ENCODE measurements at places on chromosomes 1 and 21.

DNA sequence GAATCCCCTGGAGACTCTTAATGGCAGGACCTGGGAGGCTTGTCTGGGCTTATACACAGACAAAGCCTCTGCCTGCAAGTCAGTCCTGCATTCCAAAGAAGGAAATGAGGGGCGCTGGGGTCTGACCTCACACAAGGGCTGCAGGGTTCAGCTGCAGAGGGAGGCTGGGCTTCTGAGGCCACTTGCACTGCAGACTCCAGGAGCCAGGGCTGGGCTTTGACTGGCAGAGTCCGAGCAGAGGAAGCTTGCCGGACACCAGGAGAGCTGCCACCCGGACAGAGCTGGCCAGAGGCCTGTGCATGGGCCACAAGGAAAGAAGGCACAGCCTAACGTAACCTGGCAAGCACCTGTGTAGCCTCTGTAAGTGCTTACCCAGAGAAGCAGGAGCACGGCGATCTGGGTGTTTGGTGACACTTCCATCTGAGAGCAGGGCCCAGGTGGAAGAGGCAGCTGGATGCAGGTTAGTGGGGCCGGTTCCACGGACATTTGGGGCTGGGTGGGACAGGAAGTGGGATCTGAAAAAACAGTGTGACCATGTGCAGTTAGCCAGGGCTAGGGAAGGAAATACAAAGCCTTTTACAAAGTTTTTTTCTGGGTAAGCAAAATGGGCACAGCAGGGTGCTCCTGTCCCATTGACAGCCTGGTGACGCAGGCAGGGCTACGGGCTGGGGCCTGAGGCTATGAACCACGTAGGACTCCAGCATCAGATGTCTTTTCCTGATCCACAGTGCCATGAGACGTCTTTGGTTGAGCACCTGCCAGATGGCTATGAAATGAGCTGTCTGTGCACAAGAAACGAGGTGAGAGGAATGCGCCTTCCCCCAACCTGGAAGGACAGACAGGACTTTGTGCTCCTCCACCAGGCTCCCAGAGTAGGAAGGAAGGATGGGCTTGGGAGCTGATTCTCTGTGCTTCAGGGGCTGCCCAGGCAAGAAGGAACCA is 37.3 kb upstream of the LBR start:
- no peak for DNase-seq

DNA sequence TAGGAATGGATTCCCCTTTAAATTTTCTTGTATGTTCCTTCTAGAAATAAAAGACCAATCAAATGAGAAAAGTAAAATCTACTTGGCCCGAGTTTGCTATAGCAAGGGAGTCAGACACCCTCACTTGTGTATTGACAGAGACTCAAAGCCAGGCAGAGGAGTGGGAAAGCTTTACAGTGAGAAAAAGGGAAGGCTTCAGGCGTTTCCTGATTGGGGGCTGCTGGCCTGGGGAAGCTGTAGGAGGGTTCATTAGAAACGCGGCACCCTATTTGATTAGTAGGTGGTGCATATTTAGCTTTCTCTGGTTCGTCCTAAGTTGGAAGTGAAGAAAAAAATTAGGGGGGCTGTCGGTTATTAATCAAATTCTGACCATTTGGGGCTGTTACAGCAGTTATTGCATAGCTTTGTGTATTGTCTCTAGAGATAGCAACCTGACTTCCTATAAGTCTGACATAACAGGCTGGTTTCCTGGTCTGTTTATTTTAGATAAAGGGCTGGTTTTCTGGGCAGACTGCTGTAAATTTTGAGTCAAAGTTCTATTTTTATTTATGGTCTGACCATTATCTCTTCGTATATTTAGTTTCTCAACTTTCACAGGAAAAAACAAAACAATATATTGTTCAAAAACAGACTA is 10.0 kb downstream of the SLC25A24 start:
- no peak for DNase-seq

DNA sequence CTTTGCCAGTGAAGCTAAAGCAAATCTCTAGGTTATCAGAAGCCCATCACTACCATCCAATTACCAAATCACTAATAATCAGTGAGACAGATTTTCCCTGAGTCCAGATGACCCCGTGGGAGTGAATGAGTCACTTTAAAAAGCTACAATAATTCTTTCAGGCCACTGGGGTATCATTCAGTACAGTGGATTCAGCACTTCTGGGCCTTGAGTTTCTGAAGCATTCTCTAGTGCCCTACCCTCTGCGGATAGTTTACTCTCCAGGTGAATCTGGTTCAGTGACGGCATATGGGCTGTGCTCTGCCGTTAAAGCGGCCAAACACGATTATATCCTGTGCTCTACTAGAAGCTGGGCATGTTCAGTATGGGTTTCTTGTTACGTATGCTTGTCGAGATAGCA is 26.1 kb downstream of the NR5A2 start:
- DNase-seq = no peak

- peak; percentile 78 for DNase-seq
Measured at GRCh38 chr21:41361786-41362604, at the start of gene MX2. Gene MX2 (plus strand): TSS chr21:41362027. CDS start chr21:41376907, 14,880 bp downstream.

DNA sequence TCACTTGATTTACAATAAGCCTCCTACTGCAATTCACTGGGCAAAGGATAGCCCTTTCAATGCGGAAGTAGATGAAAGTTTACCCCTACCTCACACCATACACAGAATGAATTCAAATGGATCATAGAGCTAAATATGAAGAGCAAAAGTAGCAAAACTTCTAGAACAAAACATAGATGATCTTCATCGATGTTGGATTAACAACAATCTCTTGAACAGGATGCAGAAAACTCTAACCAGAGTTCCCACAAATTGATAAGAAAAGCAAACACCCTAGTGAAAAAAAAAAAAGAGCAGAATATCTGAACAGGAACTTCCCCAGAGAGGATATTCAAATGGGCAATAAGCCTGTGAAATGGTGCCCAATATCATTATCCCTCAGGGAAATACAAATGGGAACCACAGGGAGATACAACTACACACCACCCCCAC is 1.9 kb upstream of the UBASH3A start:
- no peak for DNase-seq

GRCh38 chr21:44478124-44478800 is 23.0 kb downstream of the LRRC3 start:
- no peak for DNase-seq

DNA sequence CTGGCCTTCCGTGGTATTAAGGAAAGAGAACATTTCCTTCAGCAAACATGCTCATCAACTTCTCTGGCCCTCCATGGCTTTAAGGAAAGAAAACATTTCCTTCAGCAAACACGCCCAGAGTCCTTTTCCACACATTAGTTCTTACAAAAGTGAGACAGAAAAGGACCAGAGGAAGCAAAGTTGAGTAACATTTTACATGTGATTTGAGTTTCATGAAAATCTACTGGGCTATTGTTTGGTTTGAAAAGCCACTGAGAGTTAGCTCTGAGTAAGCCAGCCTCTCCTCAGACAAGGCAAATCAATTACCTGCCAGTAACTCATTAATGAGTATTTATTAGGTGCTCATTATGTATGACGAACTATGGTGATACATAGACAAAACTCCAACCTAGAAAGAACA is 78.0 kb downstream of the NID1 start:
- DNase-seq = no peak

- no peak for DNase-seq
Measured at GRCh38 chr1:31569596-31570173, 6.6 kb upstream of the TINAGL1 start.

GRCh38 chr1:1038694-1039093 is 18.8 kb downstream of the AGRN start:
- no peak for DNase-seq

DNA sequence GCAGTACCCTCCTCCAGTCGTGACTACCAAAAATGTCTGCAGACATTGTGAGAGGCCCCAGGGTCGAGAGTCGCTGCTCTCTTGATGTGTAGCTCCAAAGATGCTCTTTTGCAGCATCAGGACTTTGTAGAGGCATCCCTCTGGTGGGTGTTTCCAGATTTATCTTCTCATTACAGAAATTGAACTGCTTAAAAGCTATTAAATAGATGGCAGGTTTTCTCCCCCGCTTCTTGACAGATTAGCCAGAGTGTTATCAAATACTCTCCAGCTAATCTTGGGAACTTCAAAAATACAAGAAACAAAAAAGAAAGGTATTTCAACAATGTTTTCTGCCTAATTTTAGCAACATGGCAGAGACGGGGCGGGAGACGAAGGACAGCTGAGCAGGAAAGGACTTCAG is 265.2 kb downstream of the KIF26B start:
- DNase-seq = no peak

DNA sequence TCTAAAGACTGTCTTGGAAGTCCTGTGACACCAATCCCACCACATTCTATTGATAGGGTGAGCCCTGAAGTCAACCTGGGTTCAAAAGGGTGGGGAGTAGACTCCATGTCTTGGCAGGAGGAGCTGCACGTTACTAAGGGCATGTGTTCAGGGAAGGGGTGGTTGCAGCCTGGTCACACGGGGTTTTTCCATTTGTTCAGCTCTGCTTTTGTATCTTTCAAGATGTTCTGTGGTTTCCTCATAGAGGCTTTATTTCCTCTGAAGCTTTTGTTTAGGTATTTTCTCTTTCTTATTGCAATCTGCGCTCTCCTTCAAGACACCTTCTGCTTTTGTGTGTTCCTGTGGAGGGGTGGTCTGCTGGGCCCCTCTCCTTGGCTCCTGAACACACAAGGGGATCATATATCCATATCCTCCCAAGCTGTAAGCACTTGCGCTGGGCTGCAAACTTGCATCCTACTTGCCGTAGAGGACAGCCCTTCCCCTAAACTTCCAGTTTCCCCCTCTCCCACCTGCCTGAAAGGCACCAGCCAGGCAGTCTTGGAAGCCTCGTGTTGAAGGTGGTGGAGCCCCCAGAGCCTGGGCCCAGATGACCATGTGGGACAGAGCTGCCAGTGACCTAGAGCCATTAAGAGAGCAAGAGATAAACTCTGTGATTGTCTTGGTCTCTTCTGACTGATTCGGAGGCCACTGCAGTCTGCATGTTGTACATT is 62.5 kb upstream of the TRAPPC10 start:
- no peak for DNase-seq

- no peak for DNase-seq
Measured at GRCh38 chr1:95282518-95282895, 48.5 kb downstream of the RWDD3 start.

- no peak for DNase-seq
Measured at GRCh38 chr1:83994111-83994510, 4.8 kb downstream of the TTLL7 start.

- DNase-seq = no peak
Measured at GRCh38 chr21:38884440-38884839, 78.7 kb downstream of the ETS2 start.

GRCh38 chr1:82632155-82632554 is 831.4 kb downstream of the ADGRL2 start:
- DNase-seq = no peak

GRCh38 chr1:5796028-5796427 is 196.2 kb downstream of the NPHP4 start:
- no peak for DNase-seq

DNA sequence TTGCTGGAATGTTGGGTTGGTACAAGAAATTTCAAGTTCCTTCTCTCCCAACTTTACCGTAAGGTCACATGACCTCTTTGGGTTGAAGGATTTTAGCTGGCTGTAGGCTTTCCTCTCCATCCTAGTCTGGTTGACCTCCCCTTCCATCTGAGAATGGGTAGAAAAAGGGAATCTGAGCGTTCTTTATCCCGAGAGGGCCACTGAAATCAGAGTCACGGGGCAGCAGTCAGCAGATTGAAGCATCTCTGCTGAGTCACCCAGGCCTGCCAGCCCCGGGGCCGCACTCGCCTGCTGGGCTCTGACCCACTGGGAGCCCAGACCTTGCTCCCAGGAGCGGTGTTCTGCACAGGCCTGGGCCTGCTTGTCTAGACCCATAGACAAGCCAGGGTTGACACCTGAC is 31.0 kb downstream of the TMCC2 start:
- DNase-seq = no peak

DNA sequence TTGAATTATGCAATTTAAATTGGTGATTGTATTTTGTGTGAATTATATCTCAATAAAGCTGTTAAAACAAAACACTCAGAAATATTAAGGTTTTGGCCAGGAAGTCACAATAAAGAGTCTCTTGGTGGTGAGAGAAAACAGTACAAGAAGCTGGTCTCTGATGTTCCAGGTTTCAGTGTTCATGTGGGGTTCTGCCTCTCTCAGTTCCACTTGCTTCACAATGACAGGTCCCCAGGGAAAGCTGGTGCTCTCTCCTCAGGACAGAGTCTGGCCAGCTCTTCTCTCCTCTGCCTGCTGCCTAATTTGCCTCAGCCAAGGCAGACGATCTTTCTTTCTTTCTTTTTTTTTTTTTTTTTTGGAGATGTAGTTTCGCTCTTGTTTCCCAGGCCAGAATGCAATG is 342.9 kb upstream of the PLXNA2 start:
- DNase-seq = no peak

DNA sequence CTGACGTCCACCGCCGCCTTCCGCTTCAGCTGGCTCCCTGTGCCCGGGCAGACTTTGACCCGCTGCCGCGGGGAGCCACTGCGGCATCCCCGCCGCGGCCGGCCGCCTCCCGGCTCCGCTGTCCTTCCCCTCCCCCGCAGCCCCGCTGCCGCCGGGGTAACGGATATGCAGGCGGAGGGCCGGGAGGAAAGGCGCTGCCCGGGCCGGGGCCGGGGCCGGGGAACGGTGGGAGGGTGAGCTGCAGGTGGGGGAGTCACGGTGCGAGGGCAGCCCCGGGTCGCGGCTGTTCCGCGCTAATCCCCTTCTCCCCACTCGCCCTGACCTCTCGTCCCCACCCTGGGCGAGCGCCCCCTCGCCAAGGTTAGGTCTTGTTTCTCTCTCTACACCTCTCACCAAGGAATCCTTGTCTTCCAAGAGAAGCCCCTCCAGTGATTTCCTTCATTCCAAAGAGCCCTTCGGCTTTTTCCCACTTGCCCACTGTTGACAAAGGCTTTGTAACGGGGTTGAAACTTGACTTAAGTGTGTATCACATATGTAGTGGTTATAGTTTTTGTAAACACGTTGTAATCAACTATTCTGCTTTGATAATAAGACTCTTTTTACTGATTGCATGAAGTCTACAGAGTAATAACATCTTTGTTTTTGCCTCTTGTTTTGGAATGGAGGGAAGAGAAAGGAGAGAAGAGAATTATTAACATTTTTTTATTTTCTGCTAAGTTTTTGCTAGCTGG is 669 bp downstream of the XPR1 start:
- peak; percentile 72 for DNase-seq

DNA sequence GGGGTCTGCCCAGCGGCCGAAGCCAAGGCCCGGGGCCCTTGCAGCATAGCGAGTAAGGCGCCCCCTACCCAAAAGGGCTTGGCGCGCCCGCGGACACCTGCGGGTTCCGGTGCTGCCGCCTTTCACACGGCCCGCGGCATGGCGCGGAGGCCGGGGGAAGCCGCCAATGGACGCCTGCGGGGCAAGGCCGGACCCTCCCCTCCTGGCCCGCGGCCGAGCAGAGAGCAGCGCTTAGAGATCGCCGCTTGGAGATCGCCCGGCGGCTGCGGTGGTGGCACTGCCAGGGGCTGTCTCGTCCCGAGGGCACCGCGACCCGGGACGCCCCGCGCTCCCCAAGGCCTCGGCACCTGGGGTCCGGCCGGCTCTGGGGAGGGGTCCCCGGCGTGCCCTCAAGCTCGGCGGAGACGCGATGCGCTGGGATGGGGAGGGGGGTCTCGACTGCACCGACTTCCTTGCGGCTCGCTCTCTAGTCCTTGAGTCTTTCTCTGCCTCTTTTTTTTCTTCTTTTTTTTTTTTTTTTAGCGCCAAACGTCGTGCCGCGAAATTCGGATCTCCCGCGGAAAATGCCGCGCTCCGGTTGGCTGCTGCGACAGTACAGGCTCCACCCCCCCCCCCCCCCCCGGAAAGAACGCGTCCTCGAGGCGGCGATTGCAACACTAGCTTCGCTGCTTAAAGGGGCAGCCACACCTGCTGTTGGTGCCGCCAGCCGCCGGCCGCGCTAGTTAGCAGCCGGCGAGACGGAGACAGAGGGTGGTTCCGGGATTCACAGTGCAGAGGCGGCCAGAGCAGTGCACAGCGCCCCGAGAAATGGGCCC is at the start of gene E2F2:
Gene E2F2 (minus strand): TSS at position 487 of the 815 bp plus-strand sequence. CDS start 440 bp downstream, at position 47.
- peak; percentile 73 for DNase-seq

- no peak for DNase-seq
Measured at GRCh38 chr1:44037154-44037553, 5.9 kb upstream of the SLC6A9 start.

All from activated CD4-positive, alpha-beta T cell treated with anti-CD3 and anti-CD28 coated beads, Interleukin-2, amount 50 U/mL, for 48 hours (primary cell).